SK-MEL-5 (cell line): ENCODE measurements at places on chromosomes 4 and X.

DNA sequence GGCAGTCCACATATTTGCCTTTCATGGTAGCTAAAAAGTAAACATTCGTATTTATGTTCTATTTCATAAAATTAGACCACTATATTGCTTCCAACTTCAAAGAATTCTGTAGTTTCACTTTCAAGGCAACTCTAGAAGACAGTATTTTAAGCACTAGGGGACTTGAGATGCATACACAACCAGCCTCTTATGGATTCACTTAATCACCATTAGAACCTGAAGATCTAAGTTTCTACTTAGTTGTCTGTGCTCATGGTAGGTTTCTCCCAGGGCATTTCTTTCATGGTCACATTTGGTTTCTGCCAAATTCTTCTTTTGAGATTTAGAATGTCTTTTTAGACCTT, 209.9 kb upstream of the HCCS start:
- no peak for DNase-seq

DNA sequence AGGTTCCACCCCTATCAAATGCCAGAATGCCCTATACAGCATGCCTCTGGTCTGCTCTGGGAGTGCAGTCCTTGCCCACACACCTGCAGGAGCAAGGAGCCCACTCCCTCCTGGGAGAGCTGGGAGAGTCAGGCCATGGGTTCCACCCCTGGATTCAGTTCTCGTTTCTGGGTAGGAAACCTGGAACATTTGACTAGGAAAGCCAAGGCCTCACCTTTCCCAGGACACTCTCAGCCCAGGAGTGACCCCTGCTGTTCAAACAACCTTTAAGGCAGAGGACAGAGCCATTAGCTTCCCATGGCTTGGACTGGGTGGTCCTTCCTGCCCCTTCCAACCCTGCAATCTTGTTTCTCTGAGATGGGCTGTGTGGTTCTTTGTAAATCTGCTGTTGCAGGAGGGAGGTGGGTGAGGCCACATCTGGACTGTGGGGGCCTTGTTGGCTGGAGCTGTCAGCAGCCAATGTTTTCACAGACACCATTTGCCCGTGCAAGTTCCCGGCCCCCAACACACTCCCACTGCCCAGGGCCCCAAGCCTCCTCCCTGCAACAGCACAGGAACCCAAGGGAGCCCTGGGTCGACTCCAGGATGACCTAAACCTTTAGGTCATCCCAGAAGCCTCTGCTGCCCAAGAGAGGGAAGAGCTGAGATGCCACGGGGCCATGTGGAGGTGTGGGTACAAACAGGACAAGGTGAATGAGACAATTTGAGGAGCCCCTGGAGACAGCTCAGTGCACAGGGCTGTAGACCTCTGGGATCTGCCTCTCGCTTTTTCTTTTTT, 104.4 kb downstream of the PJA1 start:
- DNase-seq = peak; percentile 48

- peak; percentile 20 for DNase-seq
These were observed 27.3 kb downstream of the C4orf46 start for GRCh38 chr4:158644356-158644755.

- DNase-seq = no peak
These were observed 95.4 kb downstream of the GRIA2 start for GRCh38 chr4:157315968-157316367.

GRCh38 chr4:156060661-156061060, 107.0 kb upstream of the CTSO start:
- DNase-seq = no peak

DNA sequence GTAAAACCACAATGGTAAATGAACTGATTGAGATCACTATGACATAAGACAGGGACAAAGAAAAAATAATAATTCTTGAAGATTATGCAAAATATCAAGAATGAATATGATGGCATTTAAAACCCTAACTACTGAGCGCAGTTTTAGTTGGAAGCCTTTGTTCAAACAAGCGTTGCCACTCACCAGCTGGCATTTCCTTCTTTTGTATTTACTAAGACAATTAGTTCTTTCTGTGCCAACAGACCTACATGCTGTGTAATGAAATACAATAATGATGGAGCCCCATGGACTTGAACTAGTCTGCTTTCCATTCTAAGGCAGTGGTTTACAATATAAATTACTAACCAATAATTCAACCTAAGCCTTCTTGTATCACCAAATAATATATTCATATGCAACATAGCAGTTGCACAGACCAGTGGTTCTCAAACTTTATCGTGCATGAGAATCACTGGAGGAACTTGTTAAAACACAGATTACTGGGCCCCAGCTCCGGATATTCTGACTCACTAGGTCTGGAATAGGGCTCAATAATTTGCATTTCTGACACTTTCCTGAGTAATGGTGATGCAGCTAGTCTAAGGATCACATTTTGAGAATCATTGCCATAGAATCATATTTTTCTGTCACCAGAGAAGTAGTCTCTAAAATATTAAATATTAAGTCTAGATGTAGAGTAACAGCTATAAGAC, 196.4 kb upstream of the MAGEB18 start:
- no peak for DNase-seq

GRCh38 chr4:87005690-87006425, 71.0 kb downstream of the AFF1 start:
- DNase-seq = no peak

GRCh38 chrX:123236859-123237258, 52.8 kb downstream of the GRIA3 start:
- DNase-seq = no peak

GRCh38 chrX:35664833-35665232, 133.3 kb upstream of the MAGEB16 start:
- DNase-seq = no peak

GRCh38 chr4:6873792-6874461, 35.7 kb upstream of the TBC1D14 start:
- peak; percentile 69 for DNase-seq

- DNase-seq = no peak
These were observed 759.1 kb upstream of the POU3F4 start for GRCh38 chrX:82748906-82749505.

DNA sequence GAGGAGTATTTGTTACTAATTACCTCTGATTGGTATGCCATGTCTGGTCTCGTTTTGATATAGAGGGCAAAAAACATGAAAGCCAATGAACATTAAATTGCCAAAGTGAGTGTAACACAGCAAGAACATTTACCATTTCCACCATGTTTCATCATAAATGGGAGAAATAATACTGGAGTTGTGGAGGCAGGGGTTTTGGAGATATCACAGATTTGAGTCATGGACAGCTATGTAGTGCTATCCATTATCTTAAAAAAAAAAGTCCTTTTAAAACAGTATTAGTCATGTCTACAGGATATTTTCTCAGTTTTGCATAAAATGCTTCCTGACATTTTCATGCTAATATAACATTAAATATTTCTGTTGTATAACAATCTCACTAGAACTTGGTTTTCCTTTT, 301.2 kb downstream of the IL1RAPL1 start:
- no peak for DNase-seq
